G401 (cell line): ENCODE measurements at places on chromosomes 7 and 10. TPM values are rescaled to one million over a fixed set of nuclear protein-coding genes. Genes with fewer than 3 reads are reported as not detected.

- DNase-seq: no peak
These were observed 1.4 kb downstream of the WNT16 start for GRCh38 chr7:121330053-121330833.

- no peak for DNase-seq
These were observed 59.8 kb downstream of the GRID1 start for GRCh38 chr10:86306628-86307278.

GRCh38 chr7:65422670-65423069 lies 49.0 kb downstream of the ZNF92 start:
- DNase-seq: no peak

DNA sequence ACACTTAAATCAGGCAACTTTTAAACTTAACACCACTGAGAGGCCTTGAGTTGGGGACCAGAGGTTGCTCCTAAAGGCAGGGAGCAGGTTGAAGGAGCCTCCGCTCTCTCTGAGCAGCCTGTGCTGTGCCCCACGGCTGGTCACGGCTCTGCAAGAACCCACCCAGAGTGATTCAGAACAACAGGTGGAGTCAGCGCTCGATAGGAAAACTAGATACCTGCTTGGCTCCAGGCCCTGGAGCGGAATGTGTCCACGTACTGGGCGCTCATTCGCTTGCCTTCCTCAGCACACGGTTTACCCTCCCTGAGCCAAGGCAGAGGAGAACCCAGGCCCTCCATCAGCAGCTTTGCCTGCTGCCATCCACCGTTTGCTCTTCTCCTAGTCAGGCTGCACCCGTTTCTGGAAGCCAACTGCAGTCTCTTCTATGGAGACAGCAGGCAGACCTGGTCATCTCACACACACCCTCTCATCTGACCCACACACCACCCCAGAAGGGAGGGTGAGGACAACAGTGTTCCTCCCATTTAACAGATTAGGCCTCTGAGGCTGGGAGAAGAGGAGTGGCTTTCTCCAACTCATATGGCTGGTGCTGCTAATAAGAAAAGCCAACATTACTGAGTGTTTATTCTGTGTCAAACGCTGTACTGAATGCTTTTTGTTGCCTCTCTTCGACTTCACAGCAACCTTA lies 37.6 kb upstream of the PDCD4 start:
- DNase-seq: no peak

- no peak for DNase-seq
These were observed 35.1 kb downstream of the EGFR start for GRCh38 chr7:55053651-55054571.

- no peak for DNase-seq
These were observed 214.7 kb downstream of the EMX2 start for GRCh38 chr10:117757086-117757720.

- DNase-seq: no peak
These were observed 41.6 kb upstream of the FHIP2A start for GRCh38 chr10:114779803-114780576.

DNA sequence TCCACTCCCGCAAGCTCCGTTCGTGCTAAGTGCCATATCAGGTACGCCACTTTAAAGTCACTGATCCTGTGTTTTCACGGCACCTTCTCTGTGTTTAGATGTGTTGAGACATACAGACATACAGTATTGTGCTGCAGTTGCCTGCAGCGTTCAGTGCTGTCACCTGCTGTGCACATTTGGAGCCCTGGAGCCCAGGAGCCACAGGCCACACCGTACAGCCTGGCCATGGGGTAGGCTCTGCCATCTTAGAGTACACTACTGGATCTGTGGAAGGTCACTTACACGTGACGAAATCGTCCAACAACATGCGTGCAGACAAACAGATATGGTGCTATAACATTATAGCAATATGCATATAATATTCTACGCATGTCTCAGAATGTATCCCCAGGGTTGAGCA lies 111.3 kb downstream of the ELFN1 start:
- no peak for DNase-seq

- no peak for DNase-seq
These were observed 8.4 kb upstream of the SLC16A12 start for GRCh38 chr10:89543841-89544240.

- no peak for DNase-seq
These were observed 178.3 kb upstream of the AUTS2 start for GRCh38 chr7:69419934-69420333.

GRCh38 chr7:34821932-34822558 lies 164.0 kb downstream of the NPSR1 start:
- DNase-seq: no peak

GRCh38 chr7:140165422-140165821 lies 11.4 kb downstream of the KDM7A start:
- no peak for DNase-seq

GRCh38 chr7:95585426-95585789 lies 10.9 kb downstream of the PDK4 start:
- DNase-seq: no peak

DNA sequence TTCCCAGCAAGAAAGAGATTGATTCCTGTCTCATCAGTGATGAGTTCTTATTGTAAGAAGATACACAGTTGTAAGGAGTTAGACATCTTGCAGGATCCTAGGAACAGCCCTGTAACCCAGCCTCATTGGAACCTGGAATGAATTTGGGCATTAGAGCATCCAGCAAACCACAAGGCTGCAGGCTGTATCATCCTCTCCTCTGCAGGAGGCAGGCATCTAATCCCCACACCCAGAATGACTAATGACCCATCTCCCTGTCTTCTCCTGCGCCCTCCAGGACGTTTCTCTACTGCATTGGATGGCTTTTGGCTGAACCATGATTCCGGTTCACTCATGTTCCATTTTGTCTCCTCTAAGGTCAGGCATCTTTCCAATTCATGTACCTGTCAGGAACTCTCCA lies 233.9 kb downstream of the POU6F2 start:
- DNase-seq: no peak

- DNase-seq: no peak
These were observed 125.1 kb downstream of the ANKRD7 start for GRCh38 chr7:118349604-118350003.

GRCh38 chr7:154898973-154899855 lies 103.7 kb downstream of the PAXIP1 start:
- DNase-seq: no peak

DNA sequence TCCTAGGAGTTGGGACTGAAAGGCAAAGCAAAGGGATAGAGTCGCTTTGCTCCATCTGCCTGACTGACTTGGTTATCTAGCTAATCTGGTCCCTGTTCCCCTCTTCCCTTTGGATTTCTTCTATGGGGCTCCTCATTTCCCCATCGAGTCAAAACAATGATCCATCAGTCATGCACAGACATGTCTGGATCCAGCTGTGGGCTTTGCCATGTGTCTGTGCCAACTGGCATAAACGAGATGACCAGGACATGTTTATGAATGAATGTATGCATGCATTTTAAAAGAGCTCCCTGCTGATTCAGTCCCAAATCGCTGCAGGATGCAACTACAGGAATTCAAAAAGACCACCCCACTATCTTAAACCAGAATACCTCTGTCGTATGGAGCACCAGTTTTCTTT lies 122.0 kb downstream of the ARL4A start:
- DNase-seq: no peak

Gene LRRC18
- total RNA-seq: not detected in 2 replicates

Gene CRYGN
- total RNA-seq: not detected in 2 replicates

Gene MARVELD1
- total RNA-seq: 35.0 and 61.1 TPM in 2 replicates

Gene TMEM229A
- total RNA-seq: not detected in 2 replicates

Gene CUZD1
- total RNA-seq: 1.7 and 1.8 TPM in 2 replicates

Gene GSAP
- total RNA-seq: not detected in 2 replicates

Gene HKDC1
- total RNA-seq: 1.2 and 2.8 TPM in 2 replicates

Gene SPDYE1
- not detected in 2 replicates for total RNA-seq

Gene SPDYE8
- total RNA-seq: not detected in 2 replicates

Gene DPYSL4
- 4.9 and 6.0 TPM in 2 replicates for total RNA-seq

Gene OGDHL
- total RNA-seq: 7.6 and 12.8 TPM in 2 replicates
